ENCODE measurements at places on chromosomes 5 and 9.
A peak's percentile ranks its signal among the peaks of the same experiment; 100 is the strongest.

- no peak for DNase-seq
Measured at GRCh38 chr9:115422932-115423440, 305.0 kb upstream of the TNC start.

GRCh38 chr5:154642499-154643245, 112.5 kb upstream of the LARP1 start:
- no peak for DNase-seq

- no peak for DNase-seq
Measured at GRCh38 chr5:147673791-147674190, 108.7 kb downstream of the JAKMIP2 start.

DNA sequence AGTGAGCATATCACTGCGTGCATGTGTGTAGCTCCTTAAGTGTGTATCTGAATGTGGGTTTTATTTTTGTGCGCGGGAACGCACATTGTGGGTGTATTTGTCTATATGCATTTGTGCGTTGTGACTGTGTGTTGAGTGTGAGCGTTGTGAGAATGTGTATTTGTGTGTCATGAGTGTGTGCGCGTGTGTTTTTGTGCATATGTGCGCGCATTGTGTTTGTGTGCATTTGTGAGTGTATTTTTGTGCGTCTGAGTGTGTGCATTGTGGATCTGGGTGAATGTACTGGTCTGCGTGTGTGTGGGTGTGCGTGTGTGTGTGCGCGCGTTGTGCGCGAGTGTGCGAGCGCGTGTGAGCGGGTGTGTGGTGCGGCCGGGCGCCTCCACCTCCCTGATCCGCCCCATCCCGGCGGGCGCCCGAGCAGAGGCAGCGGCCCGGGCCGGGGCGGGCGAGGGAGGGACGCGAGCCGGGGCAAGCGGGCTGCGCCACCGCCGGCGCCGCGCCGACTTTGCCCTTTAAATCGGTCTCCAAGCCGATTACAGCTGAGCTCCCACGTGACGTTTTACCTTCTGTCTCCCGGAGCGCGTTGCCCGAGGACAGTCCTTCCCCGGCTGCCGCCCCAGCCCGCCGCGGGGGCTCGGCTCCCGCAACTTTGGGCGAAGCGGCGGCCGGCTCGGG, at the start of gene RASGRF2:
TSS of gene RASGRF2 (plus strand) at position 596 of the 675 bp plus-strand sequence. CDS start 376 bp downstream, outside the sequence.
- peak; percentile 9 for DNase-seq

- no peak for DNase-seq
Measured at GRCh38 chr5:127186657-127187056, 103.9 kb upstream of the MEGF10 start.

DNA sequence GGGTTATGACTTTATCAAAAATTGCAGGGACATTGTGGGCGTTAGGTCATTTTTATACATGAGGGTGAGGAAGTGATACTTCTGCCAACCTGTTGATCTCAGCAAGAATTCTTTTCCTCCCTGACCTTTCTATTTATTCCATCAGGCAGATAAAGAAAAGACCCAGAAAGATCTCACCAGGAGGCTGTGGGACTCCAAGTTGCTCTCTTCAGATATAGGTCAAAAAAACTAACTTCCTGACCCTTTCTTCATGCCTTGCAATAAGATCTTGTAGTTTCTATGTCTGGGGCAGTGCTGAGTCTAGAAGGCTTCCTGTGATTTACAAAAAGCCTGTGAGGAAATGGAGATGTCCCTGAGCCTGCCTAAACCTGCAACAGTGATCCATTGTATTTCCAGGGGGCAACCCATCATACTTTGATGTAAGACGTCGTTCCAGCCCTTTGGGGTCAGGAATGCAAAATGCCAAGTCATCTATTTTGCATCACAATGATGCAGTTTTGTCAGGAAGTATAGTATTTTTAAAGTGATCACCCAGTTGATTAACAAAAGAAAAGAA, 22.0 kb upstream of the PIK3R1 start:
- DNase-seq, result no peak

DNA sequence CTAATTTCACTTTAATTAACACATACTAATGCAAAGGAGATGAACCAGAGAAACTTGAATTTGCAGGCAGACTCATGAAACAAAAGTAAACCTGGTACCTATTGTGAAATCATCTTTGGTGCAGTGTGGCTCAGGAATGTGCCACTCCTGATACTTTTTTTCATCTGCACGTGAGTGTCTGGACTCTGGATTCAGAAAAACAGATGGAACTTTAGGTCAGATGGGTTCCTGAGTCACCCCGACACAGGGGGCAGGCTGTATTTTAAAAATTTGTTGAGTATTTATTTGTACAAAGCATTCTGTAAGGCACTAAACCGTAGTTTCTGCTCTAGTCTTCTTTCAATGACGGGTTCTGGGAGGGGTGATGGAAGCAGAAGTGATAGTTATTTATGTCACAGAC, 52.2 kb upstream of the TUT7 start:
- DNase-seq, result no peak

DNA sequence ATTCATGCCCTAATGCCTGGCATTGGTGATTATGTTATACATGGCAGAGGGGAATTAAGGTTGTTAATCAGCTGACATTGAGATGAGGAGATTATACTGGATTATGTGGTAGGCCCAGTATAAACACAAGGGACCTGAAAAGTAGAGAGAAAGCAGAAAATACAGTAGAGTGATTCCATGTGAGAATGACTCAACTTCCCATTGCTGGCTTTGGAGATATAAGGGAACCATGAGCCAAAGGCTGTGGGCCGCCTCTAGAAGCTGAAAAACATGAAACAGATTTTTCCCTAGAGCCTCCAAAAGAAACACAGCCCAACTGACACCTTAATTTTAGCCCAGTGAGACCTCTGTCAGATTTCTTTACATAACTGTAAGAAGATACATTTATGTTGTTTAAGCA, 65.0 kb upstream of the CTXN3 start:
- no peak for DNase-seq
